Nephron progenitor cell (in vitro differentiated cells): ENCODE measurements at places on chromosomes 12 and 14.

DNA sequence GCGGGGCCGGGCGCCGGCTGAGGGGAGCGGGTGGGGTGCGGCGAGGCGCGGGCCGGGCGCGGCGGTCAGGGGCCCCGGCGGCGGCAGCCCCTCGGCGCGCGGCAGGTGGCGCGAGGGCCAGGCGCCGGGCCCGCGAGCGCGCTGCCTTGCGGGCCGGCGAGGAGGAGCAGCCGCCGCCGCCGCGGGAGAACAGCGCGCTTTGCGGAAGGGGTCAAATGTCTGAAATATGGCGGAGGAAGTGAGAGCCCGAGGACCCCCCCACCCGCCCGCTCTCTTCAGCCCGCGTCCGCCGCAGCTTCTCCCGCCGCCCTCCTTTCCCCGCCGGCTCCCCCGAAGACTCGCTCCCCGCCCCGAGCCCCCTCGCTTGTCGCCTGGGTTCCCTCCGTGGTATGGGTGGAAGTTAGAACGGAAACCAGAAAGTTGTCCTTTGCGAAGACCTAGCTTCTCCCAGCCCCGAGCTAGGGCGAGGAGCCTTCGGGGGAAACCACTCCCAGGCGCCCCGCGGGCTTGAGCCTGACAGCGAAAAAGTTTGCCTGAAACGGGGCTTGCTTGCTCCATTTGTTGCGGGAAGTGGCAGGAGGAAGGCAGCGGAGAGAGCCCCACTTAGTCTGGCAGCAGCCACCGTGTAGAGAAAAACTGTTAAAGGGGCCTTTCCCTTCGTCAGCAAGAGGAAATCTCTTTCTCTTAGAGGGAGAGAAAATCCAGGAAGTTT is 551 bp downstream of the RAP1B start:
- peak; percentile 67 for DNase-seq

DNA sequence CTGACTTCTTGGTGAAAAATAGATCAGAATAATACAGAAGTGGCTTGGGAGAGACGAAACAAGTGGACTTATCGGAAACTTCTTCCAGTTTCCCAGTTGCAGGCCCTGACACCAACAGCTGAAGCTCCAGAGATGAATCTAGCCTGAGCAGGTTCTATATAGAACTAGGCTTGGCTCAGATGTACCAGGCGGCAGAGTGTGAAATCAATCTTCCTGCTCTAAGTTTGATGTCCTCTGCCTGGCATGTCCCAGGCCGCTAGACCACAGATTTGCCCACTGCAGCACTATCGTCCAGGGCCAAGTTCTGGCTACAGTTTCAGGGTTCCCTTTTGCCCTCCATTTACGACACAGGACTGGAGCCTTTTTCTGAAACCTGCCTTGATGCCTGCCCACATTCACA is 91.3 kb upstream of the PLEKHA5 start:
- no peak for DNase-seq

- DNase-seq = no peak
Measured at GRCh38 chr12:29726321-29726692, 57.4 kb downstream of the TMTC1 start.

- DNase-seq = no peak
Measured at GRCh38 chr12:118430516-118430915, 54.2 kb downstream of the SUDS3 start.

DNA sequence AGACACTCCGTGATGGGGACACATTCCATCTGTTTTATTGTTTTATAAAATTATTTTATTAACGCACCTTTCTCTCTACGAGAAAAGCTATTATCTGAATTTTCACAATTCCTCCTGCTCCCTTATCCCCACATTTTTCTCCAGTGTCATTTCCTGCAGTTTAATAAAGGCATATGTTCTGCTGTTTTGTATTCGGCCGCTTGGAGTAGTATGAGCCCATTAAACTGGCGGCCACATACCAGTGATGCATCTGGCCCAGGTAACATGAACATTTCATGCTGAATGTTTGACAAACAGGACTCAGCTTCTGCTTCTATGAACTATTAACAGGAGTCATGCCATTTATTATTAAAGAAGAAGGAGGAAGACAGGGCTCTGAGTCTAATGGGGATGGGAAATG is 511.0 kb downstream of the TMEM121 start:
- DNase-seq = no peak

- DNase-seq = no peak
Measured at GRCh38 chr14:91732859-91733477, 1.1 kb upstream of the CATSPERB start.

DNA sequence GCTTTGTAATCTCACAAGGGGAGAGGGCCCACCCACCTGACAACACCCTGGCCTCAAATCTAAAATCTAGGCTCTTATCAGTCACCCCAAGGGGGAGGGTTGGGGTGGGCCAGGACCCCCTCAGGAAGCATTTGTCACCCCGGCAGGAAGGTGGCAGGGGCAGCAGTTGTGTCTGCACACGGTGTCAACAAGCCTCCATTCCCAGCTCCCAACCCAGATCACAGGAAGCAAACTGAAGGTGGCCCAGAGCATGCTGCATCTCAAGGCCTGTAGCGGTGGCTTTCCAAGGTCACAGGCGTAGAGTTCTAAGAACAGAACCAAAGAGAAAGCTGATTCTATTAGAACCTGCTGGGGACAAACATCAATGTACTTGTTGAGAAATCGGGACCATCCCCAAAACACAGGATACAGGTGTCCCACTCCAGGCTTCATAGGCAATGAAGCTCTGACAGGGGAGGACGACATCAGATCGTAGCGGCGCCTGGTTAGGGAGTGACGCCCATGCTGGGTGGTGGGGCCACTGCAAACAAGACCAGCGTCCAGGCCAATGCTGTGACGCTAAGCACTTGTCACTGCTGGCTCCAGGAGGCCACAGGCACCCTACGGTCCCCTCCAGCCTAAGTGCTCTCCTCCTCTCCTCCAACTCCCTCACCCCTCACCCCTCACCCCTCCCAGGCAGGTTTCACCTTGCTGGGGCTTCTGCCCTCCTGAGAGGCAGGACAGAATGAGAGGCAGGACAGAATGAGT is 52.9 kb downstream of the CCDC88C start:
- DNase-seq = no peak

DNA sequence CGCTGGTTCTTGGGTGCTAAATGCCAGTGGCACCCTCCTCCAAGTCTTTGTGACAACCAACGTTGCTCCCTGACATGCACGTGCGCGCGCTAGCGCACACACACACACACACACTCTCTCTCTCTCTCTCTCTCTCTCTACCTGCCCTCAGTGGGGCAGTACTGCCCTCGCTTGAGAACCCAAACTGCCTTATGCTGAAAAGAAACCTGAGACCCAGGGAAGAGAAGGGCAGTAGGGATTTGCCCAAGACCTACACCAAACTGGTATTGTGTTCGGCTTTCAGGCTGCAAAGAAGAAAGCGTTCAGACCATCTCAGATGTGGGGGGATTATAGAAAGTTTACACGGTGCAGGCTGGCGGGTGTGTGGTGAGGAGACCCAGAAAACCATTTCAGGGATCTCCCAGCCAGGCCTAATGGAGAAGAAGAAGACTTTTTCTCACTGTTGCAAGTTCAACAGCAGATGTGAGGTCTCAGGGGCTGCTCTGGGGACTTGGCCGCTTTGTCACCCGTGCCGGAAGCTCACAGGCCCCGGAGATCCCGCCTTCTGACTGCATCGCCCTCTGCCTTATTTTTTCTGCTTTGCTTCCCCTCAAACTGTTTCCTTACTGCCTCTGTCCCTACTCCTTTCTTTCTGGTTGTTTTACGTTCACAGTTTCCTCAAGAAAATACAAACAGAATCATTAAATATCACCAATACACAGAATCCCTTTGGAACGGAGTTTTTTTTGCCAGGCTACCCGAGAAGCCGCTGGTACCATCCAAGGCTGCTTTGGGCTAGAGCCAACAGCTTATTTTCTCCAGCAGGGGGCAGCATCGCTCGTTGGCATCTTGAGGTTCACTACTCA is 82.4 kb downstream of the PPM1A start:
- peak; percentile 89 for DNase-seq

DNA sequence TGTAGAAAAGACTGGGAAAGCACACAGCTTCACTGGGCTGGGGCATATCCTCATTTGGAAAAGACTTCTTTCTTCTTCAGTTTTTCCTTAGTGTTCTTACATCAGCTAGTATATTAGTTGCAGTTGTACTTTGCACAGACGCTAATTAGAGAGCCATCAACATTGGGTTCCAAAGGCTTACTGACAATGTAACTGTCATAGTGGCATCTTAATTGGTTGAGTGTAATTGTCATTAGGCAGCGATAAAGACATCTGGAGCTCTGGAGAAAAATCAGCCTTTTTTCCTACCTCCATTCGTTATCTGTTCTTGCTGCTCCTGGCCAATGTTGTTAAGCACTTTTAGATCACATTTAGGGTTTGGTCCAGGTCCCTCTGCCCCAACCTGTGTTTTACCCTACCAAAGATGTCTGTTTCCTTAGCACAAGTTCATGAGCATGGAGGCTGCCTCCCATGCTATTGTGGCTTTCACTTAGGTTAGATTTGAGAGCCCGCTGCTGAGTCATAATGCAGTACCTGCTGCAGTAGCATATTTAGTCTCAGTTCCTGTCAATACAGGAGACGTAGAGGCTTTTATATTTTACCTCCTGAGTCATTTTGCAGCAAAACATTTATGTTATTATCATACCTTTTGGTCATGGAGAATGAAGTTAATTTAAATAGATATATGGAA is 49.2 kb downstream of the FBXW8 start:
- no peak for DNase-seq

- no peak for DNase-seq
Measured at GRCh38 chr12:85036733-85037132, 582 bp downstream of the LRRIQ1 start.

GRCh38 chr12:128842579-128842978 is 10.7 kb upstream of the GLT1D1 start:
- DNase-seq = no peak

DNA sequence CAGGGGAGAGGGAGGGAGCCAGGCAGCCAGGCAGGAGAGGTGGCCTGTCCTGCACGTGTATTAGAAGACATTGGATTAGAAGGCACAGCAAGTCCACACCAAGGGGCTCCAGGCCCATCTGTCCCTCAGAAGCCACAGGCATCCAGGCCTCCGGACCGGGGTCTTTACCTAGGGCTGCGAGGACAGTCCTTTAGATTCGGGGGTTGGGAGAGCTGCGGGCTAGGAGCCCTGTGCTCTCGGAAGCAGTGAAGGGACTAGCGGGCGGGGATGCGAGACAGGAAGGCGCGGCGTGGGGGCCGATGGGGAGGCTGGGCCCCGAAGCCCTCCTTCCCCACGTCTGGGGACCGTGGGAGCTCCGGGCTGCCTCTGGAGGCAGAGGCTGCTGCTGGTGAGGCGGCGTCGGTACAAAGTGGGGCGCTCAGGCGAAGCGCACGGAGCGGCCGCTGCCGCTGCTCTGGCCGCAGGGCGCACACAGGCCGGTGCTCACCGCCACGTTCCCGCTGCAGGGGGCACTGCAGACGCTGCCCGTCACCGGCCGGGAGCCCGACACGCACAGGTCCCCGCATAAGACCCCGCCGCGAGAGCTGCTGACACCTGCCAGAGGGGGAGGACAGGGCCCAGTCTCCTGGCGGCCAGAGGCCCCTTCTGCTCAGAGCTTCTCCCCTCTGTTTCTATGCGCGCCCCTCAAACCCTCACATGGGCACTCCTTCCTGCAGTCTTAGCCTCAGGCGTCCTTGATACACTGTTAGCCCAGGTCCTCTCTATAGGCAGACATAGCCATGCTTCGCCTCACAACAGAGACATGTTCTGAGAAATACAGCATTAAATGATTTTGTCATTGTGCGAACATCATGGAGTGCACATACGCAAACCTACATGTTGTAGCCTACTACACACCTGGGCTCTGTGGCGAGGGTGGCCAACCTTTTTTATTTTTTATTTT is 17.3 kb downstream of the KRT7 start:
- peak; percentile 69 for DNase-seq

- no peak for DNase-seq
Measured at GRCh38 chr14:57755018-57755521, 110.8 kb downstream of the SLC35F4 start.

- peak; percentile 78 for DNase-seq
Measured at GRCh38 chr12:57430112-57430930, 522 bp downstream of the R3HDM2 start.
